ENCODE measurements at places on chromosomes 7 and 10. TPM values are rescaled to one million over a fixed set of nuclear protein-coding genes. Genes with fewer than 3 reads are reported as not detected.

Gene ATRNL1
- total RNA-seq: 0.21 TPM

Gene UFSP1
- total RNA-seq: 6.4 TPM

Gene SYT15
- 3.3 TPM for total RNA-seq

Gene UNC5B
- 1.5 TPM for total RNA-seq

Gene GPC2
- 1.0 TPM for total RNA-seq

Measured in A549 treated with Mapracorat at 1 μM for 4 hours (cell line).